ENCODE measurements at places on chromosomes 4 and X.
A peak's percentile ranks its signal among the peaks of the same experiment; 100 is the strongest.

DNA sequence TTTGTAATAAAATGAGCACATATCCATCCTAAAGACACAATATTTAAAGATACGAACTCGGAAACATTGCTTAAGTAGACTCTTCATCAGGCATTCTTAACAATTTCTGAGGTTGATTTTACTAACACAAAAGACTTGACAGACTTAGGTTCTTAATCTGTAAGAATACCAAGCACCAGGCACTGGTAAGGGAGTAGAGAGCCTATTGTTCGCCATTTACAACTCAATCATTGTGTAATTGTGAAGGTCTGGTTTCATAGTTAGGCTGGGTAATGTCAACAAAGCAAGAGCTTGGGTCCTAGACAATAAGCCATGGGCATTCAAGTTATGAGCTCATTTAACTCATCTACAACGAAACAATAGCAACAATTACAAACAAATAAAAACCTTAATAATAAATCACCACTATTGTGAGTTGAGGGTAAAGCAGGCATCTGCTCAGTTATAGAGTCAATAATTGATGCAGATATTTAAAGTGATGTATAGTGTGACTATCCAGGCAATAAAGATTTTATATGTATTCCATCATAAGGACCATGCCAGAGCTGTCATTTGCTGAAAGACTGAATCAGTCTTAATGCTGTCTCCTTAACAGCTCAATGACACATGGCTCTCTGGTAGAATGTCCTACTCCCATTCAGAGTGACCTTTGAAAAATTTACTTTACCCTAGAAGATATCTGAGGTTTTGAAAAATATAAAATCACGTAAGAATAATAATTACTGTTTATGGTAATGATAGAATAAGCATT lies 664.0 kb upstream of the PCDH7 start:
- DNase-seq: no peak

DNA sequence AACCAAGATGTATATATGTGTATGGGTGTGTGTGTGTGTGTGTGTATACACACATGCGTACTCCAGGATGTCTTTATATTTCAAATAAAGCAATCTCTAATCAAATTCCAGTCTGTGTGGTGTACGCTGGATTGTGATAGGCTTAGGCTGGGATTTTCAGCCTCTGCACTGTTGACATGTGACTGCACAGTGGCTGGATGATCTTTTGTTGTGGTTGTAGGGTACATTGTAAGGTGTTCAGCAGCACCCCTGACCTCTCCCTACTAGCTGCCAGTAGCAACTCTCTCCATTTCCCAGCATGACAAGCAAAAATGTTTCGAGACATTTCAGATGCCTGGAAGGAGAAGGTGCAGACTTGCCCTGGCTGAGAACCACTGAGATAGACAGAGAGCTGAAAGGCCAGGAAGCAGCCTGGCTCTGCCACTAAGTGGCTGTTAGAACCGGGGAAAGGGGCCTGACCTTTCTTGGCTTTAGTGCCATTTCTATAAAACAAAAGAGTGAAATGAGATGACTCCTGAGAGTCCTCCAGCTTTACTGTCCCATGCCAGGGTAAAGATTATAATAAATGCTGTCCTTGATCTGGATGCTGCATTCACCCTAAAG lies 10.5 kb downstream of the PGM2 start:
- no peak for DNase-seq

DNA sequence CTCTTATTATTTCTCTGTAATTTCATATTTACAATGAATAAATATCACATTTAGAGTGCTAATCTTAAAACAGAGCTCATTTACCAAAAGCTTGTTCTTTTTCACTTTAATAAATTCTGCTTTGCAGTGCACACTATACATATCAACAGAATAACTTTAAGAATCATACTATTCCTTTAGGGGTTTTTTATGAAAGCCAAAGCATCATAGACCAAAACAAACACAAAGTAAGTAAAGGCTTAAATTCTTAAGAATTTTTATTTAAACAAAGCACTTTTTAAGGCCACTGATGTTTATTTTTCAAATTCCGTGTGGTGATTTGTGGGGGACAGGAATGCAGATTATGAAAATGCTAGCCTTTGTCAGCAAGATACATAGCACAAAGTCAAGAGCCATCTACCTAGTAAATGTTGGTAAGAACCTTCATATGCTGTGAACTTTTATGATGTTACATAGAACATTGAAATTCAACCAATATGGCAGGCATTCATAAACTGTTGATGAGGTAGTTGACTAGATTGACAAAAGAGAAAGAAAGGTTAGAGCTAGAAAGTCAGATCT lies 17.8 kb downstream of the TIGD2 start:
- no peak for DNase-seq

- DNase-seq: no peak
These were observed 315.4 kb upstream of the GRIA3 start for GRCh38 chrX:122868631-122869030.

DNA sequence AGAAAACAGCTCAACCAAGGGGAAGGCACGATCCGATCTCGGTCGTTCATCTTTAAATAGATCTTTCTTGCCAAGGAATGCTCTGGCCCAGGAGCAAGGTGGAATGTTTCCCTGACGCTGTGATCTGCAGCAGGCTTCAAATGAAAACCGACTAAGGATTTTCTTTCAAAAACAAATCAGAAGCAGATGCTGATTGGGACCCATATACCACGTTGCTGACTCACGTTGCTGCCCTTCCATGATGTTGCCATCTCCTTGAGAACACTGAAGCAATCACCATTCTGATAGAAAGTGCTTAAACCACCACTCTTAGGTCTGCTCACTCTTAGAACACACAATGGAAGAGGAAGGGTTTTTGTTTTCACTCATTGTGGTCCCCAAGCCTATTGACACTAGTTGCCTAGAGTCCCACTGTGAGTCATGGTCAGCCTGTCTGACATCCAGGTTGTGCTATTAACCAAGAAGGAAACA lies 26.1 kb downstream of the LAMTOR3 start:
- no peak for DNase-seq

GRCh38 chrX:102155806-102156179 lies at the start of gene BEX5:
BEX5 (minus strand) TSS chrX:102155977; CDS start chrX:102154265, 1,712 bp downstream.
- DNase-seq: peak; percentile 68

GRCh38 chrX:139831675-139832456 lies 101.0 kb downstream of the ATP11C start:
- no peak for DNase-seq

DNA sequence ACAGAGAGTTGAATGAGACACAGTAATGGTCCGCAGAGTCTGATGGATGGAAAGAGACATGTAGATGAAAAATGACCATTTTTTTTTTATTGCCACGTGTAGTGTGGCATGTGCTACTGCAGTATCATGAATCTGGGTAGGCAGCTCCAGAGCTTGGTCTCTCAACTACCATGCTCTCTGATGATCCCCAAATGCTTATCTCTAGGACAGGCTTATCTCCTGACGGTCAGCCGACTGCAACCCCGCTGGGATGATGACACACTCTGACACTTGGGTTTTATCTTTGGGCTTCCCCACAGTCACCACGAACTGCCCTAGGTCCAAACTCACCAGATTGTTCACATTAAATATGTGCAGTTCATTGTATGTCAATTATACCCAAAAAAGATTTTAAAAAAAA lies 239.7 kb downstream of the QDPR start:
- DNase-seq: no peak

- DNase-seq: no peak
These were observed 60.7 kb upstream of the S100G start for GRCh38 chrX:16589211-16589610.

GRCh38 chrX:53817548-53817947 lies 131.0 kb upstream of the HUWE1 start:
- DNase-seq: no peak

DNA sequence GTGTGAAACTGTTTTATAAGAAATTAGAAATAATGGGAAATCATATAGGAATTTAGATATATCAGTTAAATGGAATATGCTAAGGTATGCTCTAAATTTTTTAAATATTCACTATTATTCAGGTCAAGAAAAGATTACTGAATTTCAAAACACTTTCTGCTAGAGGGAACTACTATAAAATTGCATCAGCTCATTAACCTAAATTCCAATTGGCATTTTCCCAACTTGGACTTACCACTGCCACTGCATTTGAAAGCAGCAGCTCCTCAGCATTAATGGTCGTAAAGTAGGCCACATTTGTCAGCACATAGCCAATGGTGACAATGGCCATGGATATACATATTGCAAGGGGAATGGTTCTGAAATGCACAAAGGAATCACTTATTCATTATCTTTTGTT lies 57.3 kb downstream of the SLC7A11 start:
- DNase-seq: no peak

GRCh38 chrX:119423631-119424030 lies 24.5 kb downstream of the SLC25A43 start:
- DNase-seq: no peak

GRCh38 chrX:2404776-2405175 lies 96.0 kb downstream of the DHRSX start:
- DNase-seq: no peak

DNA sequence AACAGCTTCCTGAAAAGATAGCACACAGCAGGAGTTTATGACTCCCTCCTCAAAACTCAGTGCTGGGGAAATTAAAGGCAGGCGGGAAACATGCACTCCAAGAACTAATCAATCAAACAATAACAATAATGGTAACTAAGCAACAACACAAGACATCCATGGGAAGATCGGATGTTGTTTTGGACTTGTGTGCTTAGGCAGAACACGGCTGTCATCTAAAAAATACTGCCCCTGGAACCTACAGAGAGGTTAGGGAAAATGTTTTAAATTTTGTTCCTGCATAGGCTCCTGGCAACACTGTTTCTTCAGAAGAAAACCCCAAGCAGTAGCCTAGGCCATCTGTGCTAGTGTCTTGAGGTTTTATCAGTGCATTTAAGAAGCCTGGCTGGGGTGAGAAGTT lies 1378.2 kb downstream of the STIM2 start:
- no peak for DNase-seq

- no peak for DNase-seq
These were observed 30.9 kb downstream of the PTCHD1 start for GRCh38 chrX:23365541-23365940.

- DNase-seq: no peak
These were observed 171.2 kb downstream of the TMA16 start for GRCh38 chr4:163665521-163666331.

DNA sequence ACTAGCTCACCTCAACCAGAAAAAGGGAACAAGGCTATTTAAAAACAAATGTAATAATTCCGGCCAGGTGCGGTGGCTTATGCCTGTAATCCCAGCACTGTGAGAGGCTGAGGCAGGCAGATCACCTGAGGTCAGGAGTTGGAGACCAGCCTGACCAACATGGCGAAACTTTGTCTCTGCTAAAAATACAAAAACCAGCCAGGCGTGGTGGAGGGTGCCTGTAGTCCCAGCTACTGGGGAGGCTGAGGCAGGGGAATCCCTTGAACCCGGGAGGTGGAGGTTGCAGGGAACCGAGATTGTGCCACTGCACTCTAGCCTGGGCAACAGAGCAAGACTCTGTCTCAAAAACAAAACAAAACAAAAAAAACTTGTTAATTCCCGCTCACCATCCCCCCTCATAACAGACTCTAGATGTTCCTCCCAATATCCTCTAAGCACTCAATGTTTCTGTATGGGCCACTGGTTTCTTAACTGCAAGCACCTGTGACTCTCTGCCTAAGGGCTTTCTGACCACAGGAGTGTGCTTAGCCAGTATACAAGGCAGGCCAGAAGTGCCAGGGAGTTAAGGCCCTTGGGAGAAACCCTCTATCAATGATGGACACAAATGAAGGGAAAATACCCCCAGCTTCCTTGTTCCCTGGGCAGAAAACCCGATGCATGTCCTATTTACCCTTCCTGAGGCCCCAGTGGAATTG lies 21.0 kb upstream of the THOC2 start:
- no peak for DNase-seq

GRCh38 chrX:9356846-9357245 lies 108.0 kb upstream of the TBL1X start:
- DNase-seq: no peak

GRCh38 chr4:153539422-153539821 lies 73.3 kb downstream of the TMEM131L start:
- DNase-seq: no peak

DNA sequence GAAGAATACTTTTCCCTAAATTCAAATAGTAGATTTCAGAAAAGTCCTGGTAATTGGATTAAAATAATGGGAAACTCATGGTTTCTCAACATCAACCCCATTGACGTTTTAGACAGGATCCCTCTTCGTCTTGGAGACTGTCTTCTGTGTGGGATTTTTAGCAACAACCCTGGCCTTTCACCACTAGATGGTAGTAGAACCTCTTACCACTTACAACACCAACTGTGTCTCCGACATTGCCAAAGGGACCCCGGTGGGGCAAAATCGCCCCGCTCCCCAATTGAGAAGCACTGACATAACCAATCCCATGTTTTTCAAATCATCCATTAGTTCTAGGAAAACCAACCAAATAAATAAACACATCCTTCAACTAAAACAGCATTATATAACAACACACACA lies 16.9 kb upstream of the ANOS1 start:
- DNase-seq: no peak

DNA sequence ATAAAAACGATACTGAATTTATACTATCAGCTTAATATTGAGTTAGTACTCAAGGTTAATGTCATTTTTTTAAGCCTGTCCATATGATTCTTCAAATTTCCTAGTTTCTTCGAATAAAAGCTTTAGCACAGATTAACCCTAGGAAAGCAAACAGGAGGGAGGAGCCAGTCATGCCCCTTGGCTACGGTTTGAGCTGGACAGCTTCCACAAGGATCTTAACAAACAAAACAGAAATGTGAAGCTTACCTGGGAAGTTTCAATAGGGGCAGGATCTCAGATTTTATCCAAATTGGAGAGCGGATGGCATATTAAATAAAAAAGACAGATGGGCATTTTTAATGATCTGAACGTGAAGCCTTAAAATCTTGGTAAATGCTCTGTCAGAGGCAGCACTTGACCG lies 2.3 kb downstream of the NWD2 start:
- no peak for DNase-seq

DNA sequence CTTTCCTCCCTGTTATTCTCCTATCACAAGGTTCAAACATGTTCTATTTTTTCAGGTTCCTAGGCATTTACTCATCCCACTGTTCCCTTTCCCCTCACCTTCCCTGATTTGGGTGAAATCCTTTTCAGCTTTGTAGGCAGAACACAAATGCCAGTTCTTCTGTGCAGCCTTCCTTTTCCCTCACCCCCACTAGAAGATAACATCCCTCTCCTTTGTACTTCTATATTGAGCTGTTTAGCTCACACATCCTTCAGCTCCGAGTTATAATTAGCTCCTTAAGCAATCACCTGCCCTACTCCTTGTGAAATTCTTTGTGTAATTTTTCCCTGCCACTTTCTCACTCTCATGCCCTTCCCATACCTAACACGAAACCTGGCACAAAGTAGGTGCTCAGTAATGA lies 240.9 kb downstream of the AR start:
- no peak for DNase-seq

- no peak for DNase-seq
These were observed 1.1 kb upstream of the FGF16 start for GRCh38 chrX:77446029-77446585.

GRCh38 chr4:24778464-24779225 lies 16.7 kb upstream of the SOD3 start:
- DNase-seq: no peak

DNA sequence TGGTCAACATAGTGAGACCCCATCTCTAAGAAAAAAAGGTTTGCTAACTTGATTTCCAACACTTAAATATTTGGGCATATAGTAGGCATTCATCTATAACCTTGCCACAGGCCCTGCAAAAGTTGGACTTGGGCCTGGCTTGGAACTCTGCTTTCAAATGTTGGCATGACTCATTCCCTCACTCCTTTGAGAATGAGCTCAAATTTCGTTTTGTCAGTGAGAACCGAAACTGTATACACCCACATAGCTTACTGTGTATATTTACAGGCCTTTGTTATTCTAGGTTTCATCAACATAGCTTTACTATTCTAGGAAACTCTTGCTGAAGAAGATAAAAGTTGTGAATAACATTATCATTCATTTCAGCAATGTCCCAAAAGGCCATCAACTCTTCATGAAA lies 88.7 kb upstream of the ELOVL6 start:
- DNase-seq: no peak
